ENCODE measurements at places on chromosomes 1 and 21. TPM values are rescaled to one million over a fixed set of nuclear protein-coding genes. Genes with fewer than 3 reads are reported as not detected.
A peak's percentile ranks its signal among the peaks of the same experiment; 100 is the strongest.

Gene FMN2
- total RNA-seq, result 0.71 TPM

- no peak overlapping the region for H3K4me3 ChIP-seq
- H3K4me1 ChIP-seq, result no peaks in the 10 kb centered on the region
- no peak overlapping the region for H3K27ac ChIP-seq
- H3K36me3 ChIP-seq, result no peaks in the 10 kb centered on the region
- no peaks in the 10 kb centered on the region for H3K27me3 ChIP-seq
Measured at GRCh38 chr1:186793582-186793927, 35.2 kb upstream of the PLA2G4A start.

DNA sequence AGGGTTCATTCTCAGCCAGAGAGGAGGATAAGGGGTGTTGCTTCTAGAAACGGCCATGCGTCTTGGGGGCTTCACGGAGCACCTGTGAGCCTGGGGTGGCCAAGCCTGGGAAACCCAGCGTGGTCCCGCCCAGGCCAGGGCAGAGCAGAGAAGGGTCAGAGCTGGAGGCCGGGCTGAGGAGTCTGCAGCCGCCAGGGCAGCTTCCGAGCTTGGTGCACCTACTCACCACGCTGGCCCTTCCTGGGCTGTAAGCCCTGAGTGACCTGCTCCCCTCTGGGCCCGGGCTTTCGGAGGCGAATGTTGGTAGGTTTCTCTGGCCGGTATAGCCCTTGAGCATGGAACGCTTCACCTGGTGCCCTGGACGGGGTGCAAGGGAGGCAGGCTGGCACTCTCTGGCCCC lies 169.8 kb upstream of the ARHGEF16 start:
- H3K36me3 ChIP-seq, result no peaks in the 10 kb centered on the region
- DNase-seq, result no peak
- no peak overlapping the region for H3K4me3 ChIP-seq
- peaks cover 46% of the 10 kb centered on the region for H3K4me1 ChIP-seq
- H3K27me3 ChIP-seq, result no peaks in the 10 kb centered on the region

DNA sequence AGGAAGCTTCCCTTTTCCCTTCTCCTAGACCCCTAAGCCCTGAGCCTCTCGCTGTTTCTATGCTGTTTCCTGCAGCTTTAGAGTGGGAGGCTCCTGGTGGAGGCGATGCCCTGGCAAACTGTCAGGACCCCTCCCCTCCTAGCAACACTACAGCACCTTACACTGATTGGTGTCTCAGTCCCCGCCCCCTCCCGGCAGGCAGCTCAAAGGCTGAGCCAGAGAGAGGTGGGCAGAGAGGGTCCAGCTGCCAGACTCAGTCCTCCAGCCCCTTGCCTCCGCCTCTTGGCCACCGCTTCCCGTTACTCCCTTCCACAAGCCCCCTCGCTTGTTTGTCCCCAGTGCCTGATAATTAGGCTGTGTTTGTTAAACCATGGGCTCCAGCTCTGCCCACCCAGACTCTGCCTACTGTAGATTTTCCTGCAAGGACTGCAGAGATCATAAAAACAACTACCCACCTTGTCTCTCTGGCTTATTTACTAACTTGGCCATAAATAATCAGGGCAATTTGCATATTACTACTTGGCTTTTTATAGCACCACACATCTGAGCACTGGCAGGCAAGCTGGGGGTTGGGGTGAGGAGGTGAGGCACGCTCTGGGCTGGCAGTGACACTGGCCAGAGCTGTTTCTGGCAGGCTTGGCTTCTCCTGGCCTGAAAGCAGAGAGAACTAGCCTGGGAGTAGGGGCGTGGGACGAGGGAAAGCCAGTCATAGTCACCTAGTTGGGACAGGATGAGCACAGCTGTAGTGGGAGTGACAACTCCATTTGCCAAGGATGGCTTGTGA lies 107.5 kb downstream of the CSMD2 start:
- H3K27ac ChIP-seq, result no peak overlapping the region
- no peak overlapping the region for H3K4me3 ChIP-seq
- no peaks in the 10 kb centered on the region for H3K36me3 ChIP-seq
- H3K27me3 ChIP-seq, result no peaks in the 10 kb centered on the region

DNA sequence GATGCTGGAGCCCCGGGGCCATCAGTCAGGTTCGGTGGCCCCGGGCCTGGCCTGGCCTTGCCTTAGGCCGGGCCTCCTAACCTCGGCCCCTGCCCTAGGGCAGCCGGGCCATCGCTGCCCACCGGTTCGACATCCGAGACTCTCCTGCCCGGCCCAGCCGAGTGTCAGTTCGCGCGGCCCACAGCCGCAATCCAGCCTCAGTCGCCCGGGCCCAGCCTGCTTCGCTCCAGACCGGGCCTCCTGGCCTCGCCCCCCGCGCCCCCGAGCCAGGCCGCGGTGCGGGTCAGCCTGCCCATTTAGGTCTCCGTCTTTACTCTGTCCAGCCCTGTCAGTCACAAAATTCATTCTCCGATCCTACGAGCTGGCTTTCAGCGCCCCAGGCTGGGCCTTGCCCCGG lies 777 bp downstream of the LRRC41 start:
- H3K4me1 ChIP-seq, result peaks cover 31% of the 10 kb centered on the region
- H3K36me3 ChIP-seq, result peaks cover 3% of the 10 kb centered on the region
- H3K27me3 ChIP-seq, result no peaks in the 10 kb centered on the region
- no peak for DNase-seq

DNA sequence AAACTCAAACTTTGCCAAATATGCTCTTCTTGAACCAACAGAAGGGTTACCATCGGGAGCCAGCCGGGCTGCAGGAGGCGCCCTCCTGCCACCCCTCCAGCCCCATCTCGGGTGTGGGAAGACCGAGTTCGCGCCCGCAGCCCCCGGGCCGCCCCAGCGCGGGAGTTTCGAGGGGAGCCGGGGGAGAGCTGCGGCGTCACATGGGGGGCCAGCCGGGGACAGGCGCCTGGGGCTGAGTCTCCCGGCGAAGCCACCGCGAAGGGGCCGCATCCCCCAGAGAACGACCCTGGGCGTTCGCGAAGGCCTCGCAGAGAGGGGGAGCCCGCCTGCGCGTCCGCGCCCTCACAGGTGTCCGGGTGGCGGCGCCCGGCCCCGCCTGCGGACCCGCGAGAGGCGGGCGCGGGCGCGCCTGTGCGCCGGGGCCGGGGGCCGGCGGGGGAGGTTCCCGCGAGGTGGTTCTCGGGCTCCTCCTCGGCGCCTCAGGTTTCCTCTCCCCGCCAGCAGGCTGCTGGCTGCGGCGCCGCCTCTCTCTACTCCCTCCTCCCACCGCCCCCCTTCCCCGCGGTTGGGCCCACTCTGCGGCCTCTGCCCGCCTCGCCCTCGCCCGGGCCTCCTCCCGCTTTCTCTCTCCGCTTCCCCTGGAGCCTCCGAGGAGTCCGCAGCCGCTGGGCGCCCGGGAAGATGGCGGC lies at the start of gene RAVER2:
RAVER2 (plus strand) TSS at position 584 of the 689 bp plus-strand sequence; CDS start at position 682, 98 bp downstream.
- H3K36me3 ChIP-seq, result no peaks in the 10 kb centered on the region
- H3K27me3 ChIP-seq, result no peaks in the 10 kb centered on the region
- peak within 1 kb of the TSS; percentile 79 for H3K4me3 ChIP-seq
- H3K27ac ChIP-seq, result peak within 1 kb of the TSS; percentile 83
- peak; percentile 15 for DNase-seq
- peaks cover 12% of the 10 kb centered on the region for H3K4me1 ChIP-seq
